Brain microvascular endothelial cell (primary cell): ENCODE measurements at places on chromosomes 11 and 22.
A peak's percentile ranks its signal among the peaks of the same experiment; 100 is the strongest.

DNA sequence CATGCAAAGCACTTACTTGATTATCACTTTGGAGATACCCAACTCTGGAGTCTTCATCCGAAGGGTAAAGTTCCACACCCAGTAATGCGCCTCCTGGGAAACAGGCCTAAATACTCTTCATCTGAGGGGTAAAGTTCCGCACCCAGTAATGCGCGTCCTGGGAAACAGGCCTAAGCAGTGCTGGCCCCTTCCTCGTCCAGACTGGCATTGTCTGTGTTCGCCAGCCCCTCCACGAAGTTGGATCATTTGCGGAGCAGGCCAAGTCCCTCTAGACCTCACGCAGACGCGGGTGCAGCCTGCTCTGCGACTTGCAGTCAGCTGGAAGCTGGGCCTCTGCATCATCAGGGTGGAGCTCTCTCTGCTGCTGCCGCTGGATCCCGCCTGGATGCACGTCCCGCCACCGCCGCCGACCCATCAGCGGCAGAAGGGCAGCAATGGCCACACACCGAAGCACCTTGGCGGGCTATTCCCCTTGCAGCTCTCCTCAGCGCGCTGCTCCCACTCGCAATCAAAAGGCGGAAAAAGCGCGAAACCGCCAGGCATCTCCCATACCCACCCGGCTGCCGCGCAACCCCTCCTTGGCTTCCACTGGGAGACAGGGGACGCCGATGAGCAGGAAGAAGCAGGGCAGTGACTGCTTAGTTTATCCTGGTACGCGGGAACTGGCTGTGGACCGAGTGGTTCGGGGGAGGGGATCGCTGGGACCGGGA is 34.1 kb upstream of the GLYATL1 start:
- peak; percentile 56 for DNase-seq

DNA sequence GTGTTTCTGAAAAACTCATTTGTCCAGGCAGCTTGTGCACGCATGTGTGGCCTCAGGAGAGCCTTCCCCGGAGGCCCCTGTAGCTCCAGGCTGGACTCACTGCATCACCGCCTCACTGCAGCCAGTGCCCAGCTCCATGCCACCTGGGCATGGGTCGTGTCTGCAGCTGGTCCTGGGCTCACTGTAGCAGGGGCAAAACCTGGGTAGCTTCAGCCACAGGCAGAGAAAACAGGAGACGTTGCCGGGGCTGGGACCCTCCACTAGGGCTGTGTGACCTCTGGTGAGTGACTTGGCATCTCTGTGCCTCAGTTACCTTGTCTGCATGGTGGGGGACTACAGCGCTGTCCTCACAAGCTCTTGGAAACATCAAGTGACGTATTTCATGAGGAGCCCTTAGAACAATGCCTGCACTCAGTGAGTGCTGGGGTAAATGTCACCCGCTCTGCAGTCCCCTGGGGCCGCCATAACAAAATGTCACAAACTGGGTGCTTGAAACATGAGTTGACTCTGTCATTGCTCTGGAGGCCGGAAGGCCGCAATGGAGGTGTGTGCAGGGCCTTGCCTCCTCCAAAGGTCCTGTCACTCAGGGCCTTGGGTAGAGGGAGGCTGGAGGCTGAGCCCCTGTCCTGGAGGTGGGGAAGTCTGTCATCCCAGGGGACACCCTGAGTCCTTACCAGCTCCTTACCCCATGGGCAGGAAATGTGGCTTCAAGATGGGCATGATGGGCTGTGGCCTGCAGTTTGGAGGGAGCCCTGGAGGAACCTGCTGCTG is 488.7 kb downstream of the TBC1D22A start:
- DNase-seq = no peak

GRCh38 chr11:125925247-125925740 is 20.6 kb upstream of the VSIG10L2 start:
- DNase-seq = no peak

GRCh38 chr11:47523490-47524225 is 29.3 kb downstream of the CELF1 start:
- peak; percentile 83 for DNase-seq

GRCh38 chr11:94623120-94623735 is 56.1 kb downstream of the PIWIL4 start:
- DNase-seq = peak; percentile 65

DNA sequence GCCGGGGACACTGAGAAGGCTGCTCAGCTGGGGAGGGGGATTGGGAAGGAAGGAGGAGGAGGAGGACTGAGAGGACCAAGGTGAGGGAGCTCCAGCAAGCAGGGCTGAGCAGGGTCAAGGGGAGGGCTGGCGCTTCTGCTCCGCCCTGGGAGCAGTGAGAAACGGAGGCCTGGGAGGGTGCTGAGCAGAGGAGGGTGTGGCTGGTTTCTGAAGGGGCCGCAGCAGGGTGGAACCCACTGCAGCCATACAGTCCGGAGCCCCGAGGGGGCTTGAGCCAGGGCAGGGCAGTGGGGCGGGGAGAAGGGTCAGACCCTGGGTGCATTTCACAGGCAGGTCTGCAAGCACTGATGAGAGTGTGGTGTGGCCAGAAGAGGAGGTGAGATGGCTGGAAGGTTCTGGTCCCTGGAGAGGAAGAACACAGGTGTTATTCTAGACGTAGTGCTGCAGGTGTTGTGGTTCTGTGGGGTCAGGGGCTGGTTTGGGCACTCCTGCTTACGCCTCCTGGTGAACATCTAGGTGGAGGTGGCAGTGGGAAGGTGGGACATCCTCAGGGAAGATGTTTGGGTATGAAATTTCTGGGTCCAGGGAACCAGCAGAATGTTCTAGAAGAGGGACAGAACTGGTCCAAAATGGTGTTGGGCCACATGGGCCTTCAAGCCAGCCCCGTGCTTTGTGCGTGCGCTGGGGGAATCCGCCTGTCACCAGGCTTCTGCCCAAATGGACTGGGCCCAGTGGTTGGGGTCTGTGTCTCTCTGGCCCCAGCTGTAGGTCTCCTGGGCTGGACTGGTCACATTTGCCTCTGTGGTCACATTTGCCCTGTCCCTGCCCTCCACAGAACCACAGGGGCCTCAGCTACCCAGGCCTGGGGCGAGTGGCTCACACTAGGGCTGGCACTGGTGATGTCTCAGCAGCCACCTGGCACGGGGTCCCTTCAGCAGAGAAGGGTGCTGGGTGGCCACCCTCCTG is 714.7 kb downstream of the BRD1 start:
- no peak for DNase-seq

DNA sequence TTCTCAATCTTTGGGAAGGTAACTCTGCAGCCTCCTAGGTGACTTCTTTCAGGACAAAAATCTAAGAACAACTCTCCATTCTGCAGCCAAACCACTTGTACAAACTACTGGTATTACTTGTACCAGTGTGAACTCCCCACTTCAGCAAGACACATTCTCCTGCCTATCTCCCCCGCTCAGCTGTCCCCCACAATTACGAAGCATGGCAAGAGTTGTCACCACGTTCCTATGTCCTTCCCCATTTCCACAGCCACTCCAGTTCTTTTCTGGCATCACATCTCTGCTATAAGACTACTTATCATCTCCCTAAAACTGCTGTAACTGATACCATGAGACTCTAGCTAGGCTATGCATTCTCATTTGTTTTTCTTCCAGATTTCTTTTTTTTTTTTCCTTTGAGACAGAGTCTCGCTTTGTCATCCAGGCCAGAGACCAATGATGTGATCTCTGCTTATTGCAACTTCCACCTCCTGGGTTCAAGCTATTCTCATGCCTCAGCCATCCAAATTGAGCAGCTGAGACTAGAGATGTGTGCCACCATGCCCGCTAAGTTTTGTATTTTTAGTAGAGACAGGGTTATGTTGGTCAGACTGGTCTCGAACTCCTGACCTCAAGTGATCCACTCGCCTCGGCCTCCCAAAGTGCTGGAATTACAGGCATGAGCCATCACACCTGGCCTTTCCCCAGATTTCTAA is 71.9 kb upstream of the CDON start:
- DNase-seq = no peak

- DNase-seq = no peak
Observed at GRCh38 chr22:21920341-21921183, 32.1 kb downstream of the PPM1F start.

- DNase-seq = no peak
Observed at GRCh38 chr11:108538502-108538901, 40.3 kb upstream of the POGLUT3 start.

DNA sequence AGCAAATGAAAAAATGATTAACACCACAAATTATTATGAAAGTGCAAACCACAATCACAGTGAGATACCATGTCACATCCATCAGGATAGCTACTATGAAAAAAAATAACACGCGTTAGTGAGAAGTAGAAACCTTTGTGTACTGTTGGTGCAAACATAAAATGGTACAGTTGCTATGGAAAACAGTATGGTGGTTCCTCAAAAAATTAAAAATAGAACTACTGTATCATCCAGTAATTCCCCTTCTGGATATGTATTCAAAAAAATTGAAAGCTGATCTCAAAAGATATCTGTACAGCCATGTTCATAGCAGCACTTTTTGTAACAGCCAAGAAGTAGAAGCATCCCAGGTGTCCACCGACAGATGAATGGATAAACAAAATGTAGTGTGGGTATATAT is 43.4 kb downstream of the CCDC81 start:
- DNase-seq = no peak

GRCh38 chr11:62150887-62151736 is 27.3 kb downstream of the INCENP start:
- DNase-seq = no peak

DNA sequence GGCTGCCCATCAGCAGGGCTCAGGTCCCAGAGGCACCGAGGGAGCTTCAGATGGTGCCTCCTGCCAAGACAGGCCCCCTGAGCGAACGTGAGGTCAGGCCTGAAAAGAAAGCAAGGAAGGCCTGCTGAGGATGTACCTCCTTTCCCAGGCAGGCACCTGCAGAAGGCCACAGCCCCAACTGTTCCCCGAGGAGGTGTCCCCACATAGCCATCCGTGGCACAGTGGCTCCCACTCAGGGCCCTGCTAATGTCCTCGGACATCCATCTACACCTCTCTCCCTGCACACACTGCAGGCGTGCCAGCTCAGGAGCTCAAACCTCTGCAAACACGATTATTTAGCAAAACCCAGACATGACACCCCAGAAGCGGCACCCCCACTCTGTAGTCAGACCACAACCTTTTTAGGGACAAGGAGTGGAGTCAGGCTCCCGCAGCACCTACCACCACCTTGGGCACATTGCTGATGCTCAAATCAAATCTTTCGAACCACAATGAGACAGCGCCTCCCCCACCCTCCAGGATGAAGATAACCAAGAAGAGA is 36.9 kb downstream of the SHANK2 start:
- no peak for DNase-seq

DNA sequence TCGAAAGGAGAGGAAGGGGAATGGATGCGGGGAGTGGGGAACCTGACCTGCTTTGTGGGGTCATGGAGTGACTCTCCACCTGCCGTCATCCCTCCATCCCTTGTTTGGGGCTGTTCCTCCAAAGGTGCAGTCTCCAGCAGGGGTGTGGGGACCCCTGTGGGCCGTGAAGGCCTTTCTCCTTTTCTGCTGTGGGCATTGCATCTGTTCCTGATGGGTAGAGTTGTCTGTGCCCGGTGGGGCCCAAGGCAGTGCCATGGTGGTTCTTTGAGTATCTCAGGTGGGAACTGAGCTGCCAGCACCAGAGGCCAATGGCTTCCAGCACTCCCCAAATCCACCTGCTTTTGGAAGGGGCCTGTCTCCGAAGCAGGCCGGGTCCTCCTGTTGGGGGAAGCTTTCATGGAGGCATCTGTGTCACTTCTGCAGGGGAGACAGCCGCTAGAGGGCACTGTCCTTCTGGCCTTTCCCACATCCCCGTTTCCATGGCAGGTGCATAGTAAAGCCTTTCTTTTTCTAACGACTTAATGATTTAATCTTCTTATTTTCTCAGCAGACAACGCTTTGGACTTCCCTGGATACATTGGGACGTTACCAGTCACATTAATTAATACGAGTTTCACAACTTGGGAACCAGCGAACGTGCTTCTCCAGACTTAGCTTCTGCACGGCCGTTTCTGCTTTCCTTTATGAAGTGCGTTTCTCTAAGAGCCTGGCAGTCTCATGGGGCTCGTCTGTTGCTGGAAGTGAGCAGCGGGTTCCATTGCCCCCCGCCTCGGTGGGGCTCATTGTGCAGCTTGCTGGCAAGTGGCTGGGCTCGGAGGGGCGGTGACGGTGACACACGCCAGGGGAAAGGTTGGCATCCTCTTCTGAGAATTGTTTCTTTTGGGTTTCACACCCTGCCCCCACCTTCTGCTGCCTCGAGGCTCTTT is 57.1 kb downstream of the PARVB start:
- peak; percentile 69 for DNase-seq

GRCh38 chr11:29282088-29282487 is 734.7 kb downstream of the KCNA4 start:
- DNase-seq = peak; percentile 97

DNA sequence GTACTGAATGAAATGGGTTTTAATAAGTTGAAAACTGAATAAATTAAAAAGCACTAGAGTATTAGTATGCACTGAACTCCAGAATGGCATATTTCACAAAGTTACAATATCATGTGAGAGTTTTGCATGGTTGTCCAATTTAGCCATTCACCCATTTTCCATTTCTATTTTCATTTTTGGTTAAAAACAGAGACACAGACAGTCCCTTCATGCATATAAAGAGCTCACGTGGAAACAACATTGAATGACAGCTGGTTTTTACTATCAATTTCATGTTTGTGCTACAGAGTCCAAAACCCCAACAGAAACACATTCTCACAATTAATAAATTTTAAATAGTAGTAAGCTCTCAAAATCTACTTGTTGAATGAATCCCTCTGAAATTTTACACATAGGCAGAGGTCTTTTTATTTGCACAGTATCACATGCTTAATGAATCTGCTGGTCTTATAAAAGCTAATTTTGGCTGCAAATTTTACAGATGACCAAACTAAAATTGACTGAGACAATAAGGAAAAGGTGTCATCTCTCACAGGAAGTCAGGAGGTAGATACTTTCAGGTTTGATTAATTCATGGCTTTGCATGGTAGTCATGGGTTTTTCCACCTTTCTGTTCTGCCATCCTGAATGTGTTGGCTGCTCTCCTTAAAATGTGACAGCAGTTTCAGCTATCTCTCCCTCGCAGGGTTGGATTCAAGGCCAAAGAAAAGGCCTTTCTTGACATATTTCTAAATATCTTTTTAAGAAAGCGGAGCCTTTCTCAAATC is 20.6 kb upstream of the DDI1 start:
- DNase-seq = no peak

- no peak for DNase-seq
Observed at GRCh38 chr11:64726867-64727530, 4.0 kb upstream of the NRXN2 start.

- DNase-seq = no peak
Observed at GRCh38 chr11:134841411-134841810, 429.4 kb upstream of the B3GAT1 start.

DNA sequence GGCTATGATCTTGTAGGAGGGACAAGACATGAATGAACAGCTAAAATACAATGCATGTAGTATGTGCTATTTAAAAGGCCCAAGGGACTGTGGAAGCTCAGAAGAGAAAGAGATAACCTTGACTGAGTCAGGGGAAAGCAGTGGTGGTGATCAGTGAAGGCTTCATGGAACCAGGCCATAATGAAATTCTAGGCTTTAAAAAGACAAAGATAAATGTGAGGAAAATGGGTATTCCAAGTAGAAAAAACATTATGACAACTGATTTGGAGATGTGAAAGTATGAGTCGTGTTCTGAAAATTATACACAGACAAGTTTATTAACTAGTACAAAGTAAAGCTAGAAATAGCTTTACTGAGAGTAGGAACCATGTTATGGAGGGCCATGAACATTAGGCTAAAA is 189.8 kb downstream of the SOX6 start:
- DNase-seq = peak; percentile 33

GRCh38 chr11:85391141-85391540 is 236.0 kb downstream of the DLG2 start:
- no peak for DNase-seq
